ENCODE measurements at places on chromosomes 11 and 22.

DNA sequence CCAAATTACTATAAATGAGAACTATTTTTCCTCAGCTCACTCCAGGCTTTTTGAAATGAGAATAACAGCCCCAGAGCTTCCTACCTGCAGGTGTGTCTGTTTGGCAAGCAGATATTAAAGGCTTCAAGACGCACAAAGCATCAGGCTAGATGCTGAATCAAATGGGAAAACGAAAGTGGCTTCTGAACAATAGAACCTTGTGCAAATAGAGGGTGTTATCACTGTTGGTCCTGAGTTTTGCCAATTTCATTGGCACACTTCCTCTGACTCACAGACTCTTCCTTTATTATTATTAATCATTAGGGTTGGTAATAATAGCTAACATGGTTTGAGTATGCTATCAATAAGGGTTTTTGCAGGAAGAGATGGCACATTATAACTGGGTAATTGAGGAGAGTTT is 13.4 kb downstream of the SYT13 start:
- no peak for DNase-seq

DNA sequence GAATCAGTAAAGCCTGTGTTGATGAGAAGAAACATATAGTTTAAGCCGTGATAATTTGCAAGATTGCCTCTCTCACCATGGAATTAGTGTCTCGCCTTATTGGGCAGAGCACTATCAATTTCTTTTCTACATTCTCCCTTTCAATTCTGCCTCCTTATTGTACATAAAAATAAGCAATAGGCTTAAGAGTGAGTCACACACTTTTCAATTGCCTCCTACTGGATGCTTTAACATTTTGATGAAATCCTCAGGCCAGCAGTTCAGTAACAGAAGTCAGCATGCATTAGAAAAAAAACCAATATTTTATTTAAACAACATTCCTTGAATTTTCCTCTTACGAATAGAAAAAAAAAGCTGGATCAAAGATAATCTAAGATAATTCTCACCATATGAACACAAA is 33.8 kb upstream of the VWA5A start:
- DNase-seq: no peak

DNA sequence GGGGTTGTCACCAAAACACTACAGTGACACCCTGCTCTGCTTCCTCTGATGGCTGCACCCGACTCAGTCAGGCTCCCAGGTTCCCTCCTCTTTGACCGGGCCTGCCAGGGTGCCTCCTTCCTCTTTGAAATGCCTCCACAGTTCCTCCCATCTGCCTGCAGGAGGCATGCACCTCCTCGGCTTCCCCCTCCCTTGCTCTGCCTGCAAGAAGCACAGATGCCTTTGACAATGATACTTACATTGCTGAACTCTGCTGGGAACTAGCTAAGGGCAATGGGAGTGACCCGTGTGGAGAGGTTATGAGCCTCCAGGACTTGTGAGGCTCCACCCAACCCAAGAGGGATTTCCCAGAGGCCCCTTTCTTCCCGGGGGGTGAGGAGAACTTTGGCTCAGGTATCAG is 674.1 kb downstream of the OPCML start:
- DNase-seq: no peak

DNA sequence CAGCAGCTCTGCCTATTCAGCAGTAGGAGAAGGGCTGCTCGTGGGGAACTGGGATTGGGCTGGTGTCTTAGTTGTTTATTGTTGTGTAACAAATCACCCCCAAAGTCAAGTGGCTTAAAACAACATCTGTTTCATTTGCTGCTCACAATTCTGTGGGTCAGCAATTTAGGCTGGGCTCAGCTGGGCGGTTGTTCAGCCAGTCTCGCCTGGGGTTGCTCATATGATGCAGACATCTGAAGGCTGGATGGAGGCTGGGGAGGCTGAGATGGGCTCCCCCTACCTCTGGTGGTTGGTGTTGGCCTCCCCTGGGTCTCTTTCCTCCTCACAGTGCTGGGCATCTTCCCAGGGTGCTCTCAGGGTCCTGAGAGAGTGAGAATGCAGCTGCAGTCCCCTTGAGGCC is 43.3 kb upstream of the PARVG start:
- no peak for DNase-seq

DNA sequence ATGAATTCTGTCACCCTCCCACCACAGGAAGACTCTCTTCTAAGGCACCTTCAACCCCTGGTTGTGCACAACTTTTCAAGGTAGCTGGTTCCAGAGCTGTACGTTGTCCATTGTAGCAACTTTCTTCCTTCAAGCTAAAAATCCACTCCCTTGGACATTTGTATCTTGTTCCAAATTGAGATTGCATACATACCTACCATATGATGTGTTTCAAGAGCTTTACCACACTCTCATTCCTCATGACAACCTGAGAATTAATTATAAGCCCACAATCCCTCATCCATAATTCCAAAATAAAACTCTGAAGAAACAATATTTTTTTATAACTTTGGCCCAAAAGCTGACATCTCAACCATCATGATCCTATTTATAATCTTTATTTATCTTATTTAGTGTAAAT is 3.0 kb downstream of the OR52W1 start:
- no peak for DNase-seq

GRCh38 chr11:102451041-102451680 is 1.4 kb downstream of the TMEM123 start:
- no peak for DNase-seq

DNA sequence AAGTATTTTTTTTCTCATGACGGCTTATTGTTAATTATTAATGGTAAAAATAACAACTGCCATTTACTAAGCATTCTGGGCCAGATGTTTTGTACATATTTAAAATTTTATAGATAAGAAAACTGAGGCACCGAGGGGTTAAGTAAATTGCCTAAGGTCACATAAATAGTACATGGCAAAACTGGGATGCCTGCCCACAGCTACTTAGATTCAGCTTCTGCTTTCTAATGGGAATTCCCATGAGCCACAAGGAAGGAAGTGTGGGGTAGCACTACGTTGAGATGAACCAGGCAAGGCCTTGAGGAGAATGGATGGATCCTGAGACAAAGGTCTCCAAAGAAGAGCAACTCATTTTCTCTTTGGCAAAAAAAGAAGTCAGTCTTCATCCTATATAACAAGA is 11.9 kb upstream of the PHF21A start:
- DNase-seq: no peak

GRCh38 chr22:26887456-26887855 is 230.1 kb downstream of the MIAT start:
- no peak for DNase-seq

- no peak for DNase-seq
Measured at GRCh38 chr22:26906464-26906863, 249.1 kb downstream of the MIAT start.

GRCh38 chr11:123258877-123259276 is 63.8 kb upstream of the CLMP start:
- no peak for DNase-seq

- DNase-seq: no peak
Measured at GRCh38 chr11:60165538-60165937, 17.3 kb downstream of the MS4A6A start.

- no peak for DNase-seq
Measured at GRCh38 chr11:121553806-121554205, 101.0 kb upstream of the SORL1-AS1 start.

GRCh38 chr11:114479331-114479730 is 40.1 kb downstream of the REXO2 start:
- DNase-seq: no peak

GRCh38 chr11:79059141-79059540 is 381.7 kb downstream of the TENM4 start:
- DNase-seq: no peak

DNA sequence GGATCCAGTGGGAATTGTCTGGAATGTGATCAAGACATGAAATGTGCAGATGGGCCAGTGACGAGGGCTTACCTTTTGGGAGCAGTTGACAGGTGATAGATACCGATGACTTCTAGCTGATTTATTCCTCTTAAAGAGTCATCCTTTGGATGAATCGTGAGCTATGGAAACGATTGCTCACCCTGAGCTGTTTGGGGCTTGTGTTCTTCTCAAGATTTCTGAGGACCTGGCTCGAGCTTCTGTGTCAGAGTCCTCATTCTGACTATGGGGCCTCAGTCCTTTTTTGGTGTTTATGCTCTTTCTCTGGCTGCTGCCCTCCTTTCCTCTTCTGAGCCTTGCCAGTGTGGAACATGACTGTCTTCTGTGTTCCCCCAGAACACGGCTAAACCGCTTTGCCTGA is 11.9 kb upstream of the AMPD3 start:
- DNase-seq: no peak

DNA sequence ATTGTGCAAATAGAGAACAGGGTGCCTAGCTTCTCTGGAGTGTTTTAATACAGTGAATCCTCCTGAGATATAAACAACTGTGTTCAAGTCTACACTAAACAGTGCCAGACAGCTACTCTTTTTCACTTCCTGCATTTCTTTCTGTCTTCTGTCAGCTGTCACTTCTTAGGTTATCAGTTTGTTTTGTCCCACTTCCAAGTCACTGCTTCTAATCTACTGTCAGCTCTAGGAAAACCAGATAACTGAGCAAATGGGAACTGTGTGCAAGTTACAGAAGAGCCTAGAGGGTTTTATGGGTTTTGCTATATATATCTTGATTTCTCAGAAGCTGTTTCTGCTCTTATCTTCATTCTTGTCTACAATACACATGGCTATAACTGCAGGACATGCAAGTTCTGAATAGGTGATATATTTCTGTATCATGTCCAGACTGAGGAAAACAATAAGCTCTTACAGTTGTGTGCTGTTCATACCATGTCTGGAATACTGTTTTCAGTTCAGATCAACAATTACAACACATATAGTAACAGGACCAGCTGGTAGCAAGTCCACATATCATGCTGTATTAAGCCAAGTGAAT is 5.8 kb downstream of the PITPNB start:
- no peak for DNase-seq

- no peak for DNase-seq
Measured at GRCh38 chr11:64144587-64145472, 21.1 kb downstream of the MACROD1 start.

GRCh38 chr11:120004723-120005122 is 133.2 kb downstream of the TRIM29 start:
- DNase-seq: no peak

GRCh38 chr11:119109843-119110242 is 2.7 kb downstream of the C2CD2L start:
- no peak for DNase-seq
